Smooth muscle cell of the brain vasculature (primary cell): ENCODE measurements at places on chromosomes 11 and 22.
A peak's percentile ranks its signal among the peaks of the same experiment; 100 is the strongest.

- no peak for DNase-seq
Measured at GRCh38 chr22:29795663-29796062, 28.5 kb downstream of the UQCR10 start.

DNA sequence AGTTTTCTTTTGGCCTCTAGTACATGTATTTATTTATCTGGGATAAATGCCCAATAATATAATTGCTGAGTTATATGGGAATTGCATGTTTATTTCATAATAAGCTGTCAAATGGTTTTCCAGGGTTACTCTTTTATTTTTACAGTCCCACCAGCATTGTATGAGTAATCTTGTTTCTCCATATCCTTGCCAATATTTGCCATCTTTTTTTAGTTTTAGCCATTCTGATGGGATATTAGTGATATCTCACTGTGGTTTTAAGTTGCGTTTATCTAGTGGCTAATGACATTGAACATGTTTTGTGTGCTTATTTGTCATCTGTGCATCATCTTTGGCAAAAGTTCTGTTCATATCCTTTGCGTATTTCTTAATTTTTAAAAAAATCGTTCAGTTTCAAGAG is 372.8 kb upstream of the CCDC179 start:
- DNase-seq, result peak; percentile 40

- DNase-seq, result no peak
Measured at GRCh38 chr11:20596205-20597153, 2.9 kb upstream of the SLC6A5 start.

GRCh38 chr22:42360348-42360747 is 71.9 kb downstream of the NFAM1 start:
- DNase-seq, result no peak

- peak; percentile 4 for DNase-seq
Measured at GRCh38 chr11:80155412-80156017, 714.7 kb upstream of the TENM4 start.

- DNase-seq, result no peak
Measured at GRCh38 chr11:43576803-43577521, 103.6 kb upstream of the HSD17B12 start.

DNA sequence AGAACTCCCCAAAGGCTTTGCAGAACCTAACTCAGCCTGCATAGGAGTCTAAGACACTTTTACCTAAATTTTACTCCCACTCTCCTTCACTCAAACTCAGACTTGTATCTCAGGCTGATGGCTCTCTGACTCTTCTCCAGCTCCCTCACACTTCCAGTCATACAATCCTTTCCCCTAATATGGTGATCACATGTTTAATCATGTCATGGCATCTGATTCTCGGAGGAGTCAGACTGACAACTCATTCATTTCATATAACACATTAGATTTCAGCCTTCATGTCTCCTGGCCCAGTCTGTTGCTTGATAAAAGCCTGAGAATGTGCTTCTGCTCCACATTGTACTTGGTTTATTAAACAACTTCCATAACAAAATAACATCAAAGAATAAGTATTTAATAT is 1503.9 kb upstream of the TENM4 start:
- DNase-seq, result no peak

DNA sequence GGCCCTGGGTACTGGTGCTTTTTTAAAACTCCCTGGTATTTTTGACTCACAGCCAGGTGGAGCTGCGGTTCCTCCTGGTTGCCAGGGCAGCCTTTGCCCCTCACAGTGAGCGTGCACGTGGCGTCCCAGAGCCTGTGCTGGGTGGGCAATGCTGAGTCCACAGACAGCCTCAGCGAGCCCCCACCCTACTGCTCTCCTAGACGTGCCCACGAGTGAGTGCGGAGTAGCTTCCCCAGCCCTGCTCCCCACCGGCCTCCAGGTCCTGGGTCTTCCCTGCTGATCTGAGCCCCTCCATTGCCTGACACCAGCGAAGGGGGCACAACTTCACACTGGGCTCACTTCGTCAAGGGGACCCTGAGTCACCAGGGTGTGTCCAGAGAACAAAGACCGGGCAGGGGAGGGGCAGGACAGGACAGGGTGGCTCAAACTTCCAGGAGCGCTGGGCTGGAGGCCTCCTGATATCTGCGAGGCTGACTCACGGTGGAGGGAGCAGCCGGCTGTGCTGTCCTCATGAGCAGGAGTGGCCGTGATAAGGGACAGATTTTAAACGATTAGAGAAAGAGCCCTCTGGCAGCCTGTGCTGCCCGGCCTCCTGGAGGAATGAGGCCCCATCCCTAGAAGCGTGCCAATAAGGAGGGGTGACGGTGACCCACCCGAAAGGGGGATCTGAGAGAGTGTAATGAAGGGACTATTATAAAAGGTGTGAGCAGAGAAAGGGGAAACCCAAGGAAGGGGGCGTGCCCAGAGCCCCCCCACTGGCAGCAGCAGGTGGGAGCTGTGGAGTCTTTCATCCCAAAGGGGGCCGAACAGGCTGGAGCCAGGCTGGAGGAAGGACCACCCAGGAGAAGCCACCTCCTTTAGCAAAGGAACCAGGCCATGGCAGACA is 129.3 kb upstream of the FGF3 start:
- DNase-seq, result no peak

DNA sequence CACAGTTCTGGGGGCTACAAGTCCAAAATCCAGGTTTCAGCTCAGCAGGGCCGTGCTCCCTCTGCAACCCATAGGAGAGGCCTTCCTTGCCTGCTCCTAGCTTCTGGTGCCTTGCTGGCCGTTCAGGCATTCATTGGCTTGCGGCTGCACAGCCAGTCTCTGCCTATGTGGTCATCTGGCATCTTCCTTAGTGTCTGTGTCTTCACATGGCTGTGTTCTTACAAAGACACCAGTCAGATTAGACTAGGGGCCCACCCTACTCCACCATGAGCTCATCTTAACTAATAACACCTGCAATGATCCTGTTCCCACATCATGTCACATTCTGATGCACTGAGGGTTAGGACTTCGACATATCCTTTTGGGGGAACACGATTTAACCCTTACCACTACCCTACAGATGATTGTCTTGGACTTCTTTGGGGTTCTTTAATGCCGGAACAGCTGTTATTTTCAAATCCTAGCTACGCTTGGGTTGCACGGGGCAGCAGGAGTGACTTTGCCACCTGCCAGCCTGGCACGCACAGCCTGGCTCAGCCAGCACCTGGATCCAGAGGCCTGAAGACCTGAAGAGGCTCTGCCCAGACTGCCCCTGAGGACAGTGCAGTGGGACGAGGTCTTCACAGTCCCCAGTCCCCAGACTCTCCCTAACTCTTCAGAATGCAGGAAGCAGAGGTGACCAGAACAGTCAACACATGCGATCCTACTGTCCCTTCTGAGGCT is 7.7 kb upstream of the NEAT1 start:
- DNase-seq, result no peak

GRCh38 chr11:95487391-95487790 is 256.4 kb upstream of the SESN3 start:
- no peak for DNase-seq

DNA sequence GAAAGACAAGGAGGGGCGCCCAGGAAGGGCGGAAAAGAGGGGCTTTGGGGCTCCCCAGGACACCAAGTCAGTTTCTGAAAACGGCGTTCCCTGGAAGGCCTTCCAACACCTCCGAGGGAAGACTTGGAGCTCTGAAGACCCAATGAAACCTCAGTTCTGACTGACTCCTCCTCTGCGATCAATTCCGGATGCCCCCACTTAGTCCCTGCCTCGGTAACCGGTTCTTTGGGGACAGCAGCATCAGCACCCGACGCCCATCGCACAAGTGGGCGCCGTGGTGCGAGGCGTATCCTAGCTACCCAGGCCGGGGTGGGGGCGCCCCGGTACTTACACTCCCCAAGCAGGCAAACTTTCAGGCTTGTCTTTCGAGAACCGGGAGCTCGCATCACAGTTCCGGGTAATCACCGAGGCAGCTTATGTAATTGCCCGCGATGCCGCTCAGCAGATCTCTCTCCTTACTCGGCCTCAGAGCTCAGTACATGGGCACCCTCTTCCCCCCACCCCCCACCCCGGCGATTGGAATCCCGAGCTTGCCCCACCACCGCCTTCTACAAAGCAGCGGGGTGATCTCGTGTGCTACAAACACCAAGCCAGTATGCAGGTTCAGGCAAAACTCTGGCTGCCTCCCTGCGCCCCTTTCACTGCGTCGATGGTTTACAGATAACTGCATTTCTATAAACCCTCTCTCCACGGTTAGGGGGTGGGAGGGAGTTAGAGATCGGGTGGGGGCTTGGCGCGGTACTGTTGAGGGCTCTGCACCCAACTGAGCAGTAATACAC is 2.0 kb downstream of the TENM4 start:
- no peak for DNase-seq

GRCh38 chr11:114562166-114562916 is 2.7 kb upstream of the NXPE1 start:
- no peak for DNase-seq

GRCh38 chr11:61553373-61554171 is 27.3 kb downstream of the SYT7 start:
- no peak for DNase-seq

GRCh38 chr11:79052544-79052943 is 388.3 kb downstream of the TENM4 start:
- DNase-seq, result no peak

DNA sequence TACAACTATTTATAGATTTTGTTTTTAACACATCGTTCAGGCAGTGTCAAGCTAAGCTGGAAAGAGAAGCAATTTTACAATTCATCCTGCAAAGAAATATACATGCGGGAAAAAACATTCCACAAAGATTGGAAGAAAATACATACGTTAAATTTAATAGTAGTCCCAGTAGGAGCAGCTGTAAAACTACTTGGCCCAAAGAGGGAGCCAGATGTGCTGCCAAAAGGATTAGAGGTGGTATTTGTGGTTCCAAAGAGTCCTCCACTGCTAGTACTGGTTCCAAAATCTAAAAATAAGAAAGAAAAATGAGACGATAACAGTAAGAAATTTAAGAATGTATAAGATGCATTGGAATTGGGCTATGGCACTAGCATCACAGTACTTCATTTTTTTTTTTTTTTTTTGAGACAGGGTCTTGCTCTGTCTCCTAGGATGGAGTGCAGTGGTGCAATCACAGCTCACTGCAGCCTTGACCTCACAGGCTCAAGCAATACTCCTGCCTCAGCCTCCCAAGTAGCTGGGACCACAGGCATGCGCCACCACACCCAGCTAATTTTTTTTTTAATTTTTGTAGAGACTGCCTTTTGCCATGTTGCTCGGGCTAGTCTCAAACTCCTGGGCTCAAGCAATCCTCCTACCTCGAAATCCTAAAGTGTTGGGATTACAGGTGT is 21.5 kb downstream of the NUP98 start:
- DNase-seq, result no peak
